Stimulated activated CD8-positive, alpha-beta memory T cell treated with anti-CD3 and anti-CD28 coated beads, Interleukin-2, amount 100 ng/mL, for 1 hour (primary cell): ENCODE measurements at places on chromosomes 4 and X.

DNA sequence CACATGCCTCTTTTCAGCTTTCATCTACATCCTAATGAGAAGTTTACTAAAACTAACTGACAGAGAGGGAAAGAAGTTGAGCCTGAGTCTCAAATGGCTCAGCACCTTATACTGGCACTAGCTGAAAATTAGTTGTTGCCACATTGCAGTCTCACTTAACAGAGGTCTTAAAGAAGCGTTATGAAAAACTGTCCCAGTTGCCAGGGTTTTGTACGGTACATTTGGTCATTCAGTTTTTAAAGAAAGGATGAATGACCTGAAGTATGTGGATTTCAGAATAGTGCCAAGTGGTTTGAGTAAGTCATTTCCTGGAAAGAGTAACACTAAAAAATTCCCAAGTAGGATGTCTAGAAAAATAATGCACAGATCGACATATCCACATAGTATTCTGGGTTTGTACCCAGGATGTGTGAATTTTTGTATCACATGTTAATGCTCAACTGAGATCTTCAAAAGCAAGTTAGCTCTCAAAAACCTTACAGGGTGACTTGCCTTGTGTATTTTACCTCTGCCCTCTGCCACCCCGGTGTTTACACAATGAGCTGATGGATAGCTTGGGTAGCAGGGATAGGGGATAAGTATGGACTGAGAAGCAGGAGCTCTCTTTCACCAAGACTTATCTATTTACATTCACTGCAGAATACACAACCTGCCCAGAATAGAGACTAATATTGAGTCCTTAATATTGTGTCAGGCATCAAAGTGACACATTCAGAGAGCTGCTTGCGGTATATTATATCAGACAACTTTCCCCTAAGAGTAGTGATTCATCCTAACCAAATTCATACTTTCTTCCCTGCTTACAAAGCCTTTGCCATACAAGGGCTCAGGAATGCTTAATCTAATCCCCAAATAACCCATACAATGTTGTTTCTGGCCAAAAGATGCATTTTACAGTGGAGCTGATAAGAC is 1075.7 kb upstream of the PABPC4L start:
- DNase-seq, result no peak

DNA sequence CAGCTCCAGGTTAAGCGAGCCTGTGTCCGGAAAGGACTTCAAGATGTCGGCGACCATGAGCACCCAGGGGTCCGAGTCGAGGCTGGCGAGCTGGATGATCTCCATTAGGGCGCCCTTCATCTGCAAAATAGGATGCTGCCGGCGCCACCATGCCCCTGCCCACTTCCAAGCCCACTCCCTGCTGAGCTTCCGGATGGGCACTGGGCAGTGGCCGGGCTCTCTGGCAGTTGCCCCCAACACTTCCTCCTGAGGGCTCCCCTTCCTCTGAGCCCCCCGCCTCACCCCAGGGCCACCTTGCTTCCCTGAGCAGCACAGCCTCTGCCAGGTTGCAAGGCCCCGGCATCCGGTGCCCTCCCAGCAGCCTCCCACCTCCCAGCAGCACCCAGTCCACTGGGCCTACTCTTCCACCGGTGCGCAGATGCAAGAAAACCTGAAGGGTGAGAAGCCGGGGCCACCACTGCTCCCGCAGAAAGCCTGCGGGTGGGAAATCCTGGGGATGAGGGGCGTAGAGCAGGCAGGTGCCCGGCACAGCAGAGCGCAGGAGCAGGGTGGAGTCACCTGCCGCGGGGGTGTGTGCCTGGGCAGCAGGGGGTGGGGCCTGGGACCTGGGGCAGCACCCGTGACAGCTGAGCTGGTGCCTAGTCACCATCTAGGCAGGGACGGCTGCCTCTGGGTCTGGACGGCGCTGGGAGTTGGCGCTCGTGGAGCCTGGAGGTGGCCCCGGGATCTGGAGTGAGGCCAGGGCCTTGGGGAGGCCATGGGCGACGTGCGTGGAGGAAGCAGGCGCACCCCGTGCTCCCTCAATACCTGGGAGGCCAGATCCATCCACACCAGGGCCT is 17.0 kb downstream of the NELFA start:
- DNase-seq, result no peak

DNA sequence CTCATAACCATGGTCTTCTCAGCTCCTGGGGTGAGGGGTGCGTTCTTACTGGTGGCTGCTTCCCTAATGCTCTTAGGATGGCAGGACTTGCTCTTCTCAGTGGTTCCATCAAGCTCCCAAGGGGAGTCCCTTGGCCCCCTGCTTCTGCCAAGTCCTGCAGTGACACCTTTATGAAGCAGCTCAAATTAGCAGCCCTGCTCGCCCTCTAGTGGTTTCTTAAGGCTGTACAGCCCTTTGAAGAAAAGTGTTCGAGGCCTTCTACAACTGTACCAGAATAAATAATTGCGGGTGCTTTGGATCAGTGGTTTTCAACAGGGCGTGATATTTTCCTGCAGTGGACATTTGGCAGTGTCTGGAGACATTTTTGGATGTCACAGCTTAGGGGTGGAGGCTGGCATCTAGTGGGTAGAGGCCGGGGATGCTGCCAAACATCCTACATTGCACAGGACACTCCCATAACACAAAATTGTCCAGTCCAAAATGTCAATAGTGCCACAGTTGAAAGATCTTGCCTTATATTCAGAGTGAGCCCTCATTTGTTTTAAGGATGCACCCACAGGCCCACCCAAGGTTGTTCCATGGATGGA is 204.7 kb upstream of the S100G start:
- DNase-seq, result peak; percentile 3

DNA sequence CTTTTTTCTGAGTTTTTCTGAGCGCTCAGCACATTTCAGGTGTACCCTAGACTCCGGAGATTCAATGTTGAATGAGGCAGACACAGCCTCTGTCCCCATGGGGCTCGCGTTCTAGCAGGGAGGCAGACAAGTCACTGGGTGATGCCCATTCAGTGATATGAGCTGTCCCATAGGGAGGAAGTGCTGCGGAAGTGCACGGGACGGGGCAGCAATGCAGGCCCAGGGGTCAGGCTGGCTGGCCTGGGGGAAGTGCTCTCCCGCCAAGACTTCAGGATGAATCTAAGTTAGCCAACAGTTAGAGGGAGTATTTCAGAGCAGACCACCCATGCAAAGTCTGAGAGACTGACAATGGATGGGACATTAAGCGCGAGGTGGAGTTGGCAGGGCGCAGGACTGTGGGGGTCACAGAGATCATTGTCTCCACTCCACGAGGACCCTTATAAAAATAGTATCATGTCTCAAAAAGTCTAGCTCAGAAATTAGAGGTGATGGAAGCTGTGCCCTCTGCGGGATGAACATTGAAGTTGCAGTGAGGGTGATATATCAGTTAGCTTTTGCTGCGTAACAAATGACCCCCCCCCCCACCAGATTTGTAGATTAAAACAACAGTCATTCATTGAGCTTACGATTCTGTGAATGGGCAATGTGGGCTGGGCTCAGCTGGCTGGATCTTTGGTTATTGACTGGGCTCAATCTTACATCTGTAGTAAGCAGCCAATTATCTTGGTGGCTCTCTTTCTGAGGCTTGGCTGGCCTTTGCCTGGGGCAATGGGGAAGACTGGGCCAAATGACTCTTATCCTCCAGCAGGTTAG is 16.4 kb downstream of the PSAPL1 start:
- DNase-seq, result no peak

DNA sequence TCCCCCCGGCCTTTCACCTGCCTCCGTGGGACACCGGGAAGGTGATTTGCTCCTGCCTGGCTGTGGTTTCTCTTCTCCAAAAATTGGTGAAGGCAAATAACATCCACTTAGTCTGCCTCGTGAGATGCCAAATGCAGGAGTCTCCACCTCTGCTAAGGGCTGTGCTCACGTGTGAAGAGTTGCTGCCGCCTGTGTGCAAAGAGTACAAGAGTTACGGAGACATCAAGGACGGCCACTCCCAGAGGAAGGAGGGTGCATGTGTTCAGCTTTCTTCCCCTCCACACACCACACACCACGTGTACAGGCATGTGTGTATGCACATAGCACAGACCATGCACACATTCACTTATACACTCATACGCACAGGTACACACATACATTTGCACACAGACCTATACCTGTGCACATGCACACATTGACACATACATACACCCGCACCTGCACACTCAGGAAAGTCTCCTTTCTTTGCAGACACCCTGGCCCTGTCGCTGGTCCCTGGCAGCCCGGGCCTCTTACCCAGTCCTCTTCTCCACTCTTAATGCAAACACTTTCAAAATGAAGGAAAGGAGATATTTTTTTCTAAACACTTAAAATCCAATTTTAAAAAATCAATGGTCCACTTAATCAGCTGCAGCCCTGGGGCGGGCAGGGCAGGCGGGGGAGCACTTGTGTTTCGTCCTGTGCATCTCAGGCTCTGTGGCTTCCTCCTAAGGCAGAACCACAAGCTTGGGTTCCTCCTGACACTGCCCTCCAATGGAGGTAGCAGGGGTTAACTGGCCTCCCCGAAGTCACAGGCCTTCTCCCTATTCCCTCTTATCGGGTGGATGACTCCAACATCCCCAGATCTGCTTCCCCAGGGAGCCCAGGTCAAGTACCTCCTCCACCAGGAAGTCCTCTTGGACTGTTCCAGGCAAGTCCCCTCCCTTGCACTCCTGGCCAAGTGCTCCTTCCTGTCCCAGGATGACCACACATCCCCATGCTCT is 103.0 kb downstream of the CPZ start:
- DNase-seq, result no peak

- DNase-seq, result no peak
These were observed 193.2 kb upstream of the KLF3 start for GRCh38 chr4:38470735-38471262.

- no peak for DNase-seq
These were observed 180.7 kb downstream of the PDGFC start for GRCh38 chr4:156790866-156791265.

DNA sequence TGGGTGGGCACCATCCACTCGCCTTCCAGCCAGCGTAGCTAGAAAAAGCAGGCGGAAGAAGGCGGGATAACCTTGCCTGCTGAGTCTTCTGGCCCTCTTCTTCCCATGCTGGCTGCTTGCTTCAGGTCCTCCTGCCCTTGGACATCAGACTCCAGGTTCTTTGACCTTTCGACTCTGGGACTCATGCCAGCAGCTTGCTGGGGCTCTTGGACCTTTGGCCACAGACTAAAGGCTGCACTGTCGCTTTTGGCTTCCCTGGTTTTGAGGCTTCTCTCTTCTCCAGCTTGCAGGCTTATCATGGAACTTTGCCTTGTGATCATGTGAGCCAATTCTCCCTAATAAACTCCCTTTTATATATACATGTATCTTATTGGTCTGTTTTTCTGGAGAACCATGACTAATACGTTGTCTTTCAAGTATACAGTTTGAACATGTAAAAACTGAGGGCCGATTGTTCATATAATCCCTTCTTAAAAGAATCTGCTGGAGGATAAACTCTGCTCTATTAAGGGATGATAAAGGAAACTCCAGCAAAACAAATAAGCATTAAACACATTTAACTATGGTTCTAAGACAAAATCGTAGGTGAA is 116.6 kb upstream of the LCORL start:
- DNase-seq, result no peak

DNA sequence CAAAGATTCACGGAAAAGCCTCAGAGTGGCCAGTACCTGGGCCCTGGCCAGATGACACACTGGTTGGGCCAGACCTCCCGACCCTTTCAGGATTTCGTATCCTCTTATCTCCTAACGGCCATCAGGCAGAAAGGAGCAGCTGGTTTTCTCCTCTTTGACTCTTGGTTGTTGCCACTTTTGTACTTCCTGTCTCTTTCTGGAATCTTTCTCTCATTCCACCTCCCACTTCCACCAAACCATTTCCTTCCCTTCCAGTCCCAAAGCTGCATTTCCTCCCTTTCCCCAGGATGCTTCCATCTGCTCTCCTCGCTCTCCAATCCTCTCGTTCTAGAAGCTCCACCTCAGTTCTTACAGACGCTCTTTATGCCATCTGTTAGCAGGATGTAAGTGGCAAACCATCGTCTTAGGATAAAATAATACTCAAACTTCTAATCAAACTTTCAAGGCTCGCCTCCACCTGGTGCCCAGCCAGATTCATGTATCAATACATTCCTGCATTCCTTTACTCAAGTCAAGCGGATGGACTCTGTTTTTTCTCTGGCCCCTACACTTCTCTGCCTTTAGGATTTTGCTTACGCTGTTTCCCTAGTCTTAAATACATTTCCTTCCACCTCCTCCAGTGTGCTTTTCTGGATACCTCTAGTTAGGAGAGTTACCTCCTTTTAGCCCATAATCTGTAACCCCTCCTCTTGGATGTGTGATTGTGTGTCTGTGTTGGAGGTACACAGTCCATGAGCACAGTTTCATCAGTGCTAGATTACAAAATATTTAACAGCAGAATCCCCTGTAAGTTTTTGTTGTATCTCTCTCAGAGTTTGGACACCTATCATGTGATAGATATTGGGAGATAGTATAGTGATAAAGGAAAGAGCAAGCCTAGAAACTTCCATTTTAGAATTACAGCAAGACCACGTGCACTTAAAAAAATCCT is 70.4 kb downstream of the LDB2 start:
- DNase-seq, result no peak

GRCh38 chr4:184776821-184777220 is 42.9 kb upstream of the CENPU start:
- DNase-seq, result no peak

DNA sequence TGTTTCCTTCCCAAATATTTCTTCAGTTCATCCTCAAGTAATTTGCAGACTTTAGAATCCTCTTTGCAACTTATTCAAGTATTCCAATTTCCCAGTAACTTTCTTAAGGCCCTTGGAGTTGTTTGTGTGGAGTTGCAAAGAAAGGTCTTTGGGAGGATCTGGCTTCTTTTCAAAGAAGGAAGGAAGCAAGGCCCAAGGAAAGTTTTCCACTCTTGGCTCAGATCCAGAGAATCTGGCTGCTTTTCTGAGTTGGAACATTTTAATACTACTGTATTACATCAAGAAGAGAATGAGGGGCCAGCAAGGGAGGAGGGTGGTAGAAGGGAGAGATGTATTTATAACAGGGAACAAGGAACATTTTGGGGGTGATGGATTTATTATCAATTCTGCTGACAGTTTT is 10.5 kb downstream of the CDX4 start:
- no peak for DNase-seq

GRCh38 chr4:153223930-153224329 is 19.7 kb downstream of the TRIM2 start:
- DNase-seq, result no peak

DNA sequence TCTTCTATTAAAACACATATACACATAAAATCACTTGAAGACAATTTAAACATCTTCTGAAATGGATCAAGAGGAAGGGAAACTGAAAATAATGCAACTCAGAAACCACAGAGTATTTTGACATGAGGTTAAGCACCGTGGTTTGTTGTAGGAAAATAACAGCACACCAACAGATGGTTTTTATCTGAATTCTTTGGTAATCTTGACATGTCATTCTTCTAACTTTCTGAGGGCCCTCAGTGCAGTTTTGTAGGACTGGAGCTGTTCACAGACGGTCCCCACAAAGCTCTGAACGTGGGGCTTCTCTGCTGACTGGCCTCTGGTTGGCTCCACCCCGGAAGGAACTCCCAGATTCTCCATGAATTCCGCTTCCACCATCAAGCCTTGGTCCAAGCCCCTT is 16.0 kb upstream of the TLR8 start:
- DNase-seq, result no peak

- no peak for DNase-seq
These were observed 28.3 kb downstream of the AGTR2 start for GRCh38 chrX:116198810-116199209.

GRCh38 chrX:1518512-1518911 is 18.5 kb downstream of the P2RY8 start:
- no peak for DNase-seq
